Germinal center (tissue), 1 donor: ENCODE measurements at places on chromosomes 13 and 19.

DNA sequence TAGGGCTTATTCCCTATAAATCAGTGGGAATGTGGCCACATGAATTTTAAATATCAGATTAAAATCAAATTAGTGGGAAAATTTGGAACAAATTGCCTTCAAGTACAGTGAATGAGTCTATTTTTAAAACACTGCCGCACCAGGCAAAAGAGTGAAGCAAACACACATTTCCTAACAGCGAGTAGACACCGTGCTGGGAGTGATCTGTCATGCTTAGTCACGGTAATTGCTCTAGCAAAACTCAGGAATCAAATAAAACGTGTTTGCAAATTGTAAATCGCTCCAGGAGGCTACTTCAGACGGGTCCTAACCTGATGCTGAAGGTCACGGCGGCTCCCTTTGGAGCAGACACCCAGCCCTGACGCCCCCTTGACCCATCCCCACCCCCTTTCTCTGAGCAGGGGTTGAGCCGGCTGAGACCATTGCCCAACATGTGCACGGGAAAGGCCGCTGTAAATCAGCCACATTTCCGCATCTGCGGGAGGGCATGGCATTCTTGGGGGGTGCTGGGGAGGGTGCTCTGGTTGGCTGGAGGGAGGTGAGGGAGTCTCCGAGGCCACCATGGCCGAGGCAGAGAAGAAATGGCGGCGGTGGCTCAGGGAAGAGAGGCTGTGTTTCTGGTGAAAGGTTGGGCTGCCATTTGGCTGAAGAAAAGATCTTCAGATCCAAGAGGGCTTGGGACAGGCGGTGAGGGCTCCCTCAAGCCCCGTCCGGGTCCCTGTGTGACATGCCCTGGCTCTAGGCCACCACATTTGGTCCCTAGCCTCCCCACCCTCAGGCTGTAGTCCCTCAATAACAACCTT lies 8.9 kb downstream of the CEBPA start:
- DNase-seq, result no peak

- DNase-seq, result peak; percentile 55
Measured at GRCh38 chr19:57269515-57270250, 10.6 kb upstream of the ZNF460 start.

DNA sequence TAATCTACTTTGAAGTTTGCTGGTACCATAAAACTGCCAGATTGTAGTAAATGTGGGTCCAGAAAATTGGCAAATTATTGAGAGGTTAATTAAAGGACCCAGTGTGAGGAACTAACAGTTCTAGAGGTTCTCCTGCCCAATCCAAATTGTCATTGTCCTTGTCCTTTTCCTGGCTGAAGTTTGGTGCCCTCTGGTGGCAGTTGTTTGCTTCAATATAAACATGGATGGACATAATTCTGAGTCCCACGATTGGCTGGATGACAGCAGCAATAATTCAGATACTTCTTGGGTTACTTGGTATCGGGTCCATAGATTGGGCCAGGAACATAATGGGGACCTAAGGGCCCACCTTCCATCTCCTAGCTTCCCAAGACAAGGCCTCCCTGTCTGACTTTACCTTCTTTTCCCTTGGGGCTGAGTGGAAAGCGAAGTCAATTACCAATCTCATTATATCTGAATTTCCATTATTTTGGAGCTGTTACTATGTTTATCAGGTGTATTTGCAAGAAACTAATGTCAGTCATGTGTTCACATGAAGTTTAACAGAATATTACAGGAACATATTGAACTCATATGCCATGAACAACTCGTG lies 33.8 kb upstream of the GARRE1 start:
- DNase-seq, result peak; percentile 56

DNA sequence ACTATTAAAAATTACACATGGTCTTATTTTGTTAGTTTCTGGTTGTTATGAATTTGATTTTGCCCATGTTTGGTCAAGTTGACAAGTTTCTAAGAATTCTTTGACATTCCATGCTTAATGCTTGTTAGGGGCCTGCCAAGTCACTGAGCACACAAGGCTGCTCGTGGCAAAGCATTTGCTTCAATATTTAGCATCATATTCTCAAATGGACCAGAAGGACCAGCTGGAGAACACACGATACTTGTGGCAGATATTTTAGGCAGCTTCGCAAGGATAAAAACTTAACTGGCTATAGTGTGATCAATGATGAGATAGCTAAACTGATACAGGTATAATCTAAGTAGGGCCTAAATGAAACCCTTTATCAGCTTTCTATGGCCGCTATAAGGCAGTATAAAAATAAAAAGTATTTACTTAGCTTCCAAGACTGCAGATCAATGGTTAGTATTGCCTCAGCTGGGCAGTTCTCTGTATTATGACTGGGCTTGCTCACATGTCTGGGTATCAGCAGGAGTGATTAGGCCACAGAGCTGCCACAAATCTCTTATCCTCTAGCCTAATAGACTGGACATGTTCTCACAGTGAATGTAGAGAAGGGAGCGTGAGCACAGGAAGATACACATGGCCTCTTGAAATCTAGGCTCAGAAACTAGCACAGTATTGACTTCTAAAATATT lies 155.9 kb upstream of the SPRY2 start:
- DNase-seq, result no peak

DNA sequence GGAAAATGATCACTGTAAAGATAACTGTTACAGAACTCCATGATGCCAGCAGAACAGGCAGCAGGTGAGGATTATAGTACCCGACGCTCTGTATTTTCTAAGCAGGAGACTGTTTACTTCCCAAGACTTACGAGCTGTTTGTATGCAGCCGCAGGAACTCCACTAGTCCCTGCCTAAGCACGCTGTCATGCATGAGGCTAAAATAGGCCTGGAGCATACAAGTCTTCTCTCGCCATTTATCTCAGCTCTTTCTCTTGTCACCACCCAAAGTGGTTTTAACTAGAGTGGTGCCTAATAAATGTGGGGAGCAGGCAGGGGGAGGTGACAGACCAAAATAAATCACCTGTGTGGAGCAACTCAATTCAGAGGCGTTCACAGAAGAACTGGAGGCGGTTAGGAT lies 175.8 kb downstream of the TDRD3 start:
- DNase-seq, result no peak

GRCh38 chr13:95226932-95227695 lies 74.1 kb downstream of the ABCC4 start:
- no peak for DNase-seq

DNA sequence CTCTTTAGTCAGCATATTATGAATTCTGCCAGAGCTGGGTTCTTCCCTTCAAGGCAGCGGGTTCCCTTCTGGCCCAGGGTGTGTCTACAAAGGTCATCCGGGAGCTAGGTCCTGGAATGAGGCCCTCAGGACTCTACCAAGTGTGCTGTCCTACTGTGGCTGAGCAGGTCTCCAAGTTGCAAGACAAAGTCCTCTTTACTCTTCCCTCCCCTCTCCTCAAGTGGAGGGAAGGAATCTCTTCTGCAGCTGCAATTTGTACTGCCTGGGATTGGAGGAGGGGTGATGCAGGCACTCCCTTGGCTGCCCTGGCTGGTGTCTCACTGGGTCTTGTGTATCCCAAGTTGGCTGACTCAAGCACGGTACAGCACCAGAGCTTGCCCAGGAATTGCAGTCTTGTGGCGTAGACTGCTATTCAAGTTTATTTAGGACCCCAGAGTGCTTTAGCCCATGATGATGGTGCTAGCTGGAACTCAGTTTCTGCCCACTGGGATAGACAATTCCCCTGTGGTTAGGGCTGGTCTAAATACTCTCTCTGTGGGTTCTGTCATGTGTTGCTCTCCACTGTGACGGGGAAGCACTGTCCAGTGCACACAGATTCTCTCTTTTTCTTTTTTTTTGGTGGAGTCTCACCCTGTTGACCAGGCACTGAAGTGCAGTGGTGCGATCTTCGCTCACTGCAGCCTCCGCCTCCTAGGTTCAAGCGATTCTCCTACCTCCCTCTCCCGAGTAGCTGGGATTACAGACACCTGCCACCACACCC lies 28.5 kb downstream of the RFC3 start:
- no peak for DNase-seq

DNA sequence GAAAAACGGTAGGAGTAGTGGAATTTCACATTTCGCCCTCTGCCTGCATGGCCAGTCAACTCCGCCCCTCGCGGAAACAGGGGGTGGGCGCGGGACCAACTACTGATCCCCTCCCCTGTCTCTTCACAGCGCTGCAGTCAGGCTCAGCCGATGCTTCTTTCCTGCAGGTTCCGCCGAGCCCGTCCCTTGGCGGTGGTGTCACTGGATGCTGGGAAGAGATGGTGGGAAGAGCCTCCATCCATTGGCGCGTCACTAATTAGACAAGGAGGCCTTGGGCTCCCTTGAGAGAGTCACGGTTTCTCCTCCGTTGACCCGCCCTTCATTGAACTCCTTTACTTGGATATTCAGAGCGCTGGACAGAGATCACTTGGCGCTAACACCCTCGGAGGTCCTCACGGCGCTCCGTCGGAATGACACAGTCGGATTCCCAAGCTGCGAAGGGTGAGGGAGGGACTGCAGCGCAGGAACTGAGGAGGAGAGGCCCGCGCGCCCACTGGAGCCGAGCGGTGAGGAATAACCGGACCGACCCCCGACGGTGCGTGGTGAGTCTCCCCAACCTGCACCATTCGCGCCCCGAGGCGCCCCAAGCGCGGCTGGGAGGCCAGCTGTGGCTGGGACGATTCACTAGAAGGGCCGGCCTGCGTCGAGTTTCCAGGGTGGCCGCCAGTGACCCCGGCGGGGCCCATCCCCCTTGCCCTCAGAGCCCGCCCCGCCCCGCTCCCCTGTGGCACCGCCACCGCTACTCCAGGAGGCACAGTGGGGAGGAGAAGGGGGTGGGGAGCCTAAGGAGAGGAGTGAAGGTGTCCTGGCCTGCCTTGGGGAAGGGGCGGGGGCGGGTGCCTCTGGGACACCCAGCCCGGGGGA lies 11.2 kb upstream of the CEACAM21 start:
- DNase-seq, result no peak

DNA sequence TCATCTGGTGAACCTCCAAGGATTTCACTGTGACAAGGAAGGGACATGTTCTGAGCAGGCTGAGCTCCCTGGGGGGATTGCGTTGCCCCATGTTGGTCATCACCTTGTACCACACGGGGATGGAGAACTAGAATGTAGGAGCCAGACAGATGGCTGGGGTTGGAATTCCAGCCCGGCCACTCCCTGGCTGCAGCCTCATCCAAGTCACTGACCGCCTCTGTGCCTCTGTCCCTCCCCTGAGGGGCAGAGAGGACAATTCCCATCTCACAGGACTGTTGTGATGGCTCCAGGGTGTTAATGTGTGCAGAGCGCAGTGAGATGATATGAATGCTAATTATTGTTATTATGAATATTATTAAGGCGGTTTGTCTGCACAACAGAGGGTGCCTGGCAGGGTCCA lies 24.1 kb downstream of the ADGRL1 start:
- no peak for DNase-seq

GRCh38 chr13:105972306-105972721 lies 563.1 kb downstream of the EFNB2 start:
- no peak for DNase-seq

GRCh38 chr19:34172661-34173192 lies 423 bp downstream of the LSM14A start:
- no peak for DNase-seq

DNA sequence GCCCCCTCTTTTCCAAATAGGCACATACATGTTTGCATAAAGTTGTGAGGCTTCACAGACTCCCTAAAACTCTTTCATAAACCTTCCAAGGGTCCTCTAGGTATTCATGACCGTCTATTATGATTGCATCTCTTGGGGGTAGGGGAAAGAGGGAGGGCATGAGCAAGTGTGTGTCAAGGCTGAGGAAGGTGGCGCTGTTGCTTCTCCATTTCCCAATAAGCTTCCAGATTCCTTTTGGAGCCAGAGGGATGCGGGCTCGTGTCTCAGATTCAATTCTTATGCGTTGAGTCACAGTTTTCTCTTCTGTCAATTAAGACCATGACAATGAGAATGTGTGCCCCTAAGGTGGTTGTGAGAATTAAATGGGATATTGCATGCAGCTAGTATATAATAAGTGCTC lies 51.0 kb upstream of the CYP2A7 start:
- no peak for DNase-seq

DNA sequence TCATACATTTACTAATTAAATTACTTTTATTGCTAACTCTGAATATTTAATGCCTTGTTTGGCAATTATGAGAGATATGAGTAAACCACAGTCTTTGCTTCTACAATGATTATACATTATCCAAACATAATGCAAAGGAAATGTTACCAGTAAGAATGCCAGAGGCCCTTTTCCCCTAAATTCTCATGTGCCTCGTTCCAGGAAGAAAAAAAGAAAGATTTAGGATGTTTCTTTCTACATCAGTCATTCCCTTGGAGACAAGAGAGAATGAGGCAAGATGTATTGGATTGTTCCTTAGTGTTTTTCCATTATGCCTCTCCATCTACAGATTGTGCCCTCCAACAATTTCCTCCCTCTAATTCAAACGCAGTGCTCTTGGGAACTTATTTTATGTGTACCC lies 50.1 kb downstream of the ITGBL1 start:
- DNase-seq, result no peak

GRCh38 chr13:43036351-43037250 lies 13.2 kb downstream of the DNAJC15 start:
- DNase-seq, result no peak

- no peak for DNase-seq
Measured at GRCh38 chr19:5993648-5994358, 15.9 kb upstream of the RANBP3 start.

GRCh38 chr19:7497292-7497691 lies 8.5 kb upstream of the PEX11G start:
- no peak for DNase-seq

DNA sequence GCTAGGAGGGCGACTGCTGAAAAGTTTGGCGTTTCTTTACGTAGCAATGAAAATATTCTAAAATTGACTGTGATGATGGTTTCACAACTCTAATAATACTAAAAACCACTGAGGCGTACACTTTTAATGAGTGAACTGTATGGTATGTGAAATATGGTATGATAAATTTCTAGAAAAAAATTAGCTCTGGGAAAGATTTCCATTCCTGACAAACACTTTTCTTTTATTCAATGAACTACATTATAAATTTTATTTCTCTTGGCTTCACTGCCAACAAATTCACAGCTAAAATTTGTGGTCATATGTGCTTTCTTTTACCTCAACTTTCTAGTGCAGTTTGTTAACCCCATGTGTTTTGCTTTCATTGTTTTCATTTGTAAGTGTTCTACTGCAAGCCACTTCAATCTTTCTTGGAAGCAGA lies 11.1 kb downstream of the ZC3H13 start:
- no peak for DNase-seq

DNA sequence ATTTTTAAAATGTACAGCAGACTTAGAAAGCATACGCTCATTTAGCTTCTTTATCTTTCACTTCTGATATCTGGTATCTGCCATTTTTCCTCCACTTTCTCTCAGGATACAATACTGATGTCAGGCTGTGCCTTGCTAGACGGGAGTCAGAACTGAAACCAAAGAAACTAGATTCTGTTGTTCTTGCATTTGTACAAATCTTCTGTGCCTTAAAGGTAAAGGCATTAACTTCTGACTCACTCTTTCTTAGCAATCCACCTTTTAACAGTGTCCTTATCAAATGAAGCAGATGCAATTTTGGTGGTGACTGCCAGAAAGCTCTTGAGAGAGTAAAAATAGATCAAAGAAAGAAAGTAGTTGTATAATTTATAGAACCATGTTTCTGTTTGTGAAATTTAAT lies 370.4 kb downstream of the PCDH20 start:
- DNase-seq, result no peak
